NCI-H446 treated with DMSO at 0.1 percent for 48 hours (cell line): ENCODE measurements at places on chromosomes 5 and 9.
A peak's percentile ranks its signal among the peaks of the same experiment; 100 is the strongest.

GRCh38 chr9:16817514-16817913 is 53.0 kb downstream of the BNC2 start:
- no peak for DNase-seq

DNA sequence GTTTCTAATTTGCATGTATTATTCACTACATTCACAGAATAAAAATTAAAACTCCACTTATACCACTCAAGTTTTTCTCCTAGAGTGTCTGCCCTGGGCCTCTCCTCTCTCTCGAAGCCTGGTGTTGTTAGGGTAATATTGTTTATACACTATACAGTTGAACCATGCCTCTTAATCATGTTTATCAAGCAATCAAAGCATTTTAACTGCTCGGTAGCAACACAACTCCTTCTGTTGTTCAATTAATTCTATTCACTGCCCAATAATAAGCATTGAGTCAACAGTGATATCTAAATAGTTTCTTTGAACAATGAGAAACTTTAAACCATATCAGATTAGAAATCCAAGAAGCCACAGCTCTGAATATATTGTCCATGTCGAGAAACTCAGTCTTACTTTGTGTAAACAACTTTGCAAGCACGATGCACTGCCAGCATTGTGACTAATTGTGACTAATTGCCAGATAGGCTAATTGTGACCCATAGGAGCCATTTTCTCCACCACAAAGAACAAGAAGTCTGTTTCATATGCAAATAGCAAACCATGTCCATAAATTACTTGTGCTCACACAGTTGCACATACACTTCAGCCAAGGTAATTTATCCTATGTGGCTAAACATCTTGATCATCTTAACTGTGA is at the start of gene DNAH5:
DNAH5 (minus strand) TSS at position 129 of the 640 bp plus-strand sequence. CDS start 250 bp downstream, outside the sequence.
- DNase-seq = peak; percentile 67

GRCh38 chr5:135149956-135150723 is 116.1 kb upstream of the PITX1 start:
- DNase-seq = no peak

DNA sequence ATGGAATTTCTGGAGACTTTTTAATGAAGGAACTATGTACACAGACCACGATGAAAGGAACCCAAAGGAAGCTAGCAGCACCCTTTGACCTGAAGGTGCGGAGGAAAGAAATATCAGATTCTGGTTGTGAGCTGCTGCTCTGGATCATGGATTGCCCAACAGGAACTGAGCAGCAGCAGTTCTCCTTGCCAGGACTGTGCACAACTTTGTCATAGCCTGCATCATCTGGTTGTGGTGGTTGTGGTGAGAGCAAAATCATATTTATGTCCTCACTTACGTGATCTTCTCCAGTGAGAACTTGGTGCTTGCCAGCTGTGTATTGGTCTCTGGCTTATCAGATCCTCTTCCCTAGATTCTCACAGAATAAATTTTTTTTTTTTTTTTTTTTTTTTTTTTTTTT is 70.7 kb upstream of the LPAR1 start:
- DNase-seq = no peak
